ENCODE measurements at places on chromosomes 6 and 20.

DNA sequence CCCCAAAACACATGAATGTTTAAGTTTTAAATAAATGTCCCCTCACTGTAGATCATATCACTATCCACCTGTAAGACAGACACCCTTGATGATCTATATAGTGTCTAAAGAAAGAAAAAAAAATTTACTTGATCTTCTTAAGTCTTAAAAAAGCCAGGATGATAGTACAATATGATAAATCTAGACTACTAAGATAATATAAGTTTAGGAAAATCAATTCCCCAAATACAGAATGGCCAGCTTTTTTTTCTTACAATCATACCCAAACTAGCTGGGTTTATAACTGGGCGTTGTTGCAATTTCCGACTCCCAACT is 14.4 kb downstream of the ZNF217 start:
- ATAC-seq: no peak

GRCh38 chr20:51910321-51911050 is 108.2 kb upstream of the SALL4 start:
- ATAC-seq: peak; percentile 48

GRCh38 chr6:110735666-110736065 is 79.6 kb downstream of the CDK19 start:
- no peak for ATAC-seq

DNA sequence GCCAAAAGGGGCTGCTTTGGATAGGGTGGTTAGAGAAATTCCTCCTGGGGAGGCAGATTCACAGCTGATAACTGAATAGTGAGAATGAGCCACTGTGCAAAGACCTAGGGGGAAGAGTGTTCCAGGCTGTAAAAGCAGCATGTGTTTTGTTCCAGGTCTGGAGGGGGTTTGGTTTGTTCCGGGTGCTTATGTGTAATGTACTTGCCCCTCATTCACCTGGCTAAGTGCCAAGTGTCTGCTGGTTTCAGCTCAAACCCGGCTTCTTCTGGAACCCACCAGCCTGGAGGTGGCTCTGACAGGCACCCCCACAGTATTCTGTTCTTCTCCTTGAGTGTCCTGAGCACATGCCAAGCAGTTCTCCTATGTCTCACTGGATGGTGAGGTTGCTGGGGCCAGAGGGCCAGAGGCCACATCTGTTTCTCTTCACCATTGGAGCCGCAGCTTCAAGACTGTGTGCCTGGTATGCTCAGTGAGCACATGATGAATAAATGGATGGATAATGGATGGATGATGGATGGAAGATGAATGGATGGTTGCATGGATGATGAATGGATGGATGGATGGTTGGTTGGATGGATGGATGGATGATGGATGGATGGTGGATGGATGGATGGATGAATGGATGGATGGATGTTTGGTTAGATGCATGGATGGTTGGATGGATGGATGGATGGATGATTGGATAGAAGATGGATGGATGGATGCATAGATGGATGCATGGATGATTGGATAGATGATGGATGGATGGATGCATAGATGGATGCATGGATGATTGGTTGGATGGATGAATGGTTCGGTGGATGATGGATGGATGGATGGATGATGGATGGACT is 227.6 kb downstream of the BMP7 start:
- no peak for ATAC-seq

DNA sequence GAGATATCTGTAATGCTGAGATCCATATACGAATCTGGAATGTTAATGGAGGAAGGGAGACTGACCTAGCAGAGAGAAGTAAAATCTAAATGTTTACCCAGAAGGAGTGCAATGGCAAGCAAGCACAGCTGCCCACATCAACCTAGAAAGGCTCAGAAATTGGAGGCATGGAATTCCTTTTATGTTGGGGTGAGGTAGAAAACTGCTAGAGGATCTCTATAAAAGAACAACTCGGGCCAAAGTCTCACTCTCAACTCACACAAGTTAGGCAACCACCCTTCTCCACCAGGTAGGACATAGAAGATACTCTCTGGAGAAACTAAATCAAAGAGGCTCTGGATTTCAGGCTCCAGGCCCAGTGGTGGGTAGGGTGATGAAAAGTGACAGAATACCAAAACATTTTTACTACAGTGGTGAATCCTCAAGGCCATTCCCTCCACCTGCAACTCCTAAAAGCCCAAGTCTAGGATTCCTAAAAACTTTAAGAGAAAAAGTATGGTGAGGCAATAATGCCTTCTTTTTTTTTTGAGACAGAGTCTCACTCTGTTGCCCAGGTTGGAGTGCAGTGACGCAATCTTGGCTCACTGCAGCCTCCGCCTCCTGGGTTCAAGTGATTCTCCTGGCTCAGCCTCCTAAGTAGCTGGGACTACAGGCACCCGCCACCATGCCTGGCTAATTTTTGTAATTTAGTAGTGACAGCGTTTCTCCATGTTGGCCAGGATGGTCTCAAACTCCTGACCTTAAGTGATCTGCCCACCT is 9.5 kb upstream of the ADGRG6 start:
- ATAC-seq: no peak

DNA sequence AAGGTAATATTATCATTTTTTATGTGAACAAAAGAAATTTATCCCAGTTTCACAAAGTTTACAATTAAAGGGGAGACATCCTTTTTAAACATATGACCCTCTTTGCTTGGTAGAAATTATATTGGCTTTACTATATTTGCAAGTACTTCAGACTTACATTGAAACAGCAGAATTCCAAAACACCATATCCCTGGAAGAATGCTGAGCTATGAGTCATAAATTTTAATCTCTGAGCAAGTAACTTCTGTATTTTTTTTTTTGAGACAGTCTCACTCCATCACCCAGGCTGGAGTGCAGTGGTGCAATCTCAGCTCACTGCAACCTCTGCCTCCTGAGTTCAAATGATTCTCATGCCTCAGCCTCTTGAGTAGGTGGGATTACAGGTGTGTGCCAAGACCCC is 240.4 kb downstream of the TBC1D32 start:
- ATAC-seq: no peak

GRCh38 chr20:39145921-39146320 is 183.8 kb downstream of the DHX35 start:
- ATAC-seq: no peak

Data from esophagus mucosa (tissue), 1 donor.